ENCODE measurements at places on chromosomes 7 and 10.

- no peak for DNase-seq
These were observed 258.4 kb upstream of the FZD1 start for GRCh38 chr7:91005841-91006240.

DNA sequence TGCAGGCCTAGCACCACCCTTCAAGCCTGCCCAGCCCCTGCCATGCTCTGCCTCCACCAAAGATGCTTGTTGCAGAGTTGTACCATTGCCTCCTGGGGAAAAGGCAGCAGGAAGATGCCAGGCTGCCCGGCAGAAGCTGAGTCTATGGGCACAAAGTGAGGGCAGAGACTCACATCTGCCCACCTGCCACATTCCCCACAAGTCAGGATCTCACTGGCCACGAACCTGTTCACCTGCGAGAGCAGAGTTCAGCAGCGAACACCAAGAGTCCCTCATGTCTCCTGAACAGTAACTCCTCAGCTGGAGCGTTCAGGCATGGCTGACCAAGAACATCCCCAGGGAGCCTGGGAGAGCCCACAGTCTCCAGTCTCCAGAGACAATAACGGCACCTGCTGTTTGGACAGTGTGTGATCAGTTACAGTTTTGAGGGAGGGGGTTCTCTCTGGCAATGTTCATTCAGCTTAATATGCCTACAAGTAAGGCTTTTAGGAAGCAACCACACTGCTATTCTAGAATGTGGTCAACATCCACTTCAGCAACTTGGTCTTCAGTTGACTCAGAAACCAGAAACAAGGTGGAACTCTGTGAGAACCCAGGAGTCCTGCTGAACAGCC lies 78.5 kb downstream of the GRID1 start:
- no peak for DNase-seq

DNA sequence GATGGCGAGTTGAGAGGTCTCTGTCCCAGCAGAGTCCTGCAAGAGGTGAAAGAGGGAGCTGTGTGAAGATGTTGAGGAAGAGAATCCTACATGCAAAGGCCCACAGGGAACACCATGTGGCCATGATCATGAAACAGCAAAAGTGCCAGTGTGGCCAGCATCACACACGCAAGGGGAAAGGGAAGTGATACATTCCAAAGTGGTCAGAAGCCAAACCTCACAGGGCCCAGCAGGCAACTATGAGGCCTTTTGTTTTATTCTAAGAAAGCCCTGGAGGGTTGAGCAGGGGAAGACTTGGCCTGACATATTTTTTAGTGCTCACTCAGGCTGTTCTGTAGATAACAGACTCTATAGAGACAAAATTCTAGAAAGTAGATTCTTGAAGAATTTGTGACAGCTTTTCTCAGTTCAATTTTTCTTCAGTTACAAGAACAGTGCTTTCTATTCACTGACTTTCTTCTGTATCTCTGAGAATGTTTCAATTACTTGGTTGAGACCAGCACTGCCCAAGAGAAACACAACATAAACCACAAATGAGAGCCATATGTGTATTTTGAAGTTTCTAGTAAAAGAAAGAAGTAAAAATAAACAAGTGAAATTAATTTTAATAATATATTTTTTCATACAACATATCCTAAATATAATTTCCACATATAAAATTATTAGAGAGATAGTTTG lies 82.3 kb downstream of the HTR7 start:
- DNase-seq = no peak

- no peak for DNase-seq
These were observed 27.8 kb downstream of the MRC1 start for GRCh38 chr10:17836942-17837341.

DNA sequence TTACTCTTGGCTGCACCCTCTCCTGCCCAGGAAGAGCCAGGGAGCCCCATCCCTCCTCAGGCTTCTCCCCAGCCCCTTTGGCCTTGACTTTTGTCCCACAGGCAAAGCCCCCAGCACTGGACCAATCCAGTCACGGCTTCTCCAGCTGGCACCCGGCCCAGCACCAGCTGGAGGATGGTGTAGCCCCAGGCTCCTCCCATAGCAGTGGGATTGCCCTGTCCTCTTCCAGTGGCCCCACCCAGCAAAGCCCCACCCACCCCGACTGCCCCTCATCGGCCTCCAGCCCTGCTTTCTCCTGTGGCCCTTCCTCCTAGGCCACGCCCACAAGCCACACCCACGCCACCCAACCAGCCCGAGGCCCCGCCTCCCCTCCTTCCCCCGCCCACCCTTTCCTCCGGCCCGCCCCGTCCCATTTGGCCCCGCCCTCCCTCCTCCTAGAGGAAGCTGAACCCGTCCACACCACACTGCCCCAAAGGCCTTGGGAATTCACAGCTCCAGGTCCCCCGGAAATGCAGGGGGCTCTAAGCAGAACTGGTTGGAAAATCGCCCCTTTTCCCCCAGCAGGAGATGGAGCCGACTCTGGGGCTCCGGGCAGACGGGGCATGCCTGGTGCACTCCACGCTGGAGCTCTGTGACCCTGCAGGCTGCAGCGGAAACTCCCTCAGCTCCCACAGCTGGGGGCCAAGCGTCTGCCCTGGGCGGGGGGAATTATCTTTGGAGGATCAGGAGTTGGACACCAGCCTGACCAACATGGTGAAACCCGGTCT lies 25.2 kb downstream of the GET4 start:
- DNase-seq = peak; percentile 55

- DNase-seq = no peak
These were observed 28.9 kb downstream of the LRRC27 start for GRCh38 chr10:132360766-132361447.

- DNase-seq = no peak
These were observed 116.3 kb downstream of the MLLT10 start for GRCh38 chr10:21650353-21650752.

DNA sequence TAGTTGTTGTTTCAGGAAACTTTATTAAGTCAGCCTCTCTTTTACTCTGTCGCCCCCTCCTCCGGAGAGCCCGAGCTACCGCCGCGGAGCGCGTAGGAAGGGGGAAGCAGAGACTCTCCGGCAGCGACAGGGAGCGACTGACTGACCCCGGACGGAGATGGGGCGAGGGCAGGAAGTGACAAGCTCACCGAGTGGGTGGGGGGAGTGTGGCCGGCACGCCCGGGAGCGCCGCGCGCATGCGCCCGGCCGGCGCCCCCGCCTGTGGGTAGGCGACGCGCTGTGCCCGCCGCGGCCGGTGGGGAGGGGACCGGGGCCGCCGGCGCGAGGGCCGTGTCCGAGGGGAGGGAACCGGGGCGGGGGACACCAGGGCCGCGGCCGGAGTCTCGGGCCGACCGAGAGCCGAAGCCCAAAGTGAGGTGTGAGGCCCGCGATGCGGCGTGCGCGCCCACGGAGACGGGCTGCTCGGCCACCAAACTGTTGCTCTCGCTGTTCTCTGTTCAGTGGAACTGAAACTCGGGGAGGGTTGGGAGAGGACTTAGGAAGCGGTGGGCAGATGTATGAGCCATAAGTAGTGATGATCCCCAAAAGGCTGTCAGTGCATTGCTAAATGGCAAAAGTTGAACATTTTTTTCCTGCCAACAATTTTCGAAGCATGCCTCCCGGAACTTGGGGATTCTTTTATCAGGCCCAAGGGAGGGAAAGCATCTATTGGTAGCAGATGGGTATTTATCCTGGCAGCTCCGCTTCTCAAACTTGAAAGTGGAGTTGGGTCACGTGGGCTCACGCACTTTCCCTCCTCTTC lies at the start of gene ZNF800:
Gene ZNF800, minus strand, starts transcription at position 143 of the 802 bp plus-strand sequence. CDS start 1,151 bp downstream, outside the sequence.
- peak; percentile 57 for DNase-seq

- DNase-seq = no peak
These were observed 53.3 kb downstream of the ZNF680 start for GRCh38 chr7:64509583-64509982.

DNA sequence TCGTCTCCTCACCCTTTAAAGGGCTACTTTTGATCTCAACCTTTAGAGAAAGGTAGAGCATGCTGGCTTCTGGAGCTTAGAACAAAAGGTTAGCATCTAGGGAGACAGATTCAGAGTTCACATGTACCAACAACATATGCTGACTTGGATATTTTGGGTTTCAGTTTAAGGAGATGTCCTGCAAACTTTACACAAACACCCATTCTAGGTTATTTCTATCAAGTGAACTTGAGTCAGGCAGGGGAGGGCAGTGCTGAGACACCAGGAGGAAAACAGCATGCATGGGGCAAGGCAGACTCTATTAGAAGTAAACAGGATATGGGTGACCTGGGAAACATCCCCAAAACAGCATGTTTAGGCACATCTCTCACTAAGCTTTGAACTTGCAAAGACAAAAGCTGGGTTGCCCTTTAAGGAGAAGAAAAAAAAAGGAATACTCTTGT lies 43.8 kb downstream of the ARL4A start:
- DNase-seq = no peak

GRCh38 chr10:78751716-78752115 lies 317.1 kb upstream of the ZMIZ1 start:
- no peak for DNase-seq

GRCh38 chr10:33341637-33342036 lies 7.2 kb upstream of the NRP1 start:
- no peak for DNase-seq

GRCh38 chr10:13528123-13528874 lies 515 bp downstream of the BEND7 start:
- DNase-seq = no peak

DNA sequence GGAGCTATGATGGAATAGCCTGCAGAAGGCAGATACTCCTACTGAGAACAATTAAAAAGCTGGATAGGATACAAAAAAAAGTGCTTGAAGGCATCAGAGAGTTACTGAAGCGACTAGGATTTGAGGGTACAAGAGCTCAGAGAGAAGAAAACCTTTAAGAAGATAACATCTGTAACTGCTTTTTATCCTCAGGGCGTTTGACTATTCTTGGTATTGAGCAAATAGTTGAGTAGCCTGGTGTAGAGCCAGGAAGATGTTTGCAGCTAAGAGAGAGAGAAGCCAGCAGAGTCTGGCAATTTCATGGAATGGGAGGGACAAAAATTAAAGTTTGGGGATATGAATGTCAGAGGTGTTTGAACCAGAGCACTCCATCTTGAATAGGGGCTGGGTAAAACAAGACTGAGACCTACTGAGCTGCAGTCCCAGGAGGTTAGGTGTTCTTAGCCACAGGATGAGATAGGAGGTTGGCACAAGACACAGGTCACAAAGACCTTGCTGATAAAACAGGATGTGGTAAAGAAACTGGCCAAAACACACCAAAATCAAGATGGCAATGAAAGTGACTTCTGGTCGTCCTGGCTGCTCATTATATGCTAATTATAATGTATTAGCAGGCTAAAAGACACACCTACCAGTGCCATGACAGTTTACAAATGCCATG lies 428.8 kb downstream of the SH2D4B start:
- no peak for DNase-seq

GRCh38 chr10:11068861-11069633 lies 51.4 kb downstream of the CELF2 start:
- DNase-seq = no peak

DNA sequence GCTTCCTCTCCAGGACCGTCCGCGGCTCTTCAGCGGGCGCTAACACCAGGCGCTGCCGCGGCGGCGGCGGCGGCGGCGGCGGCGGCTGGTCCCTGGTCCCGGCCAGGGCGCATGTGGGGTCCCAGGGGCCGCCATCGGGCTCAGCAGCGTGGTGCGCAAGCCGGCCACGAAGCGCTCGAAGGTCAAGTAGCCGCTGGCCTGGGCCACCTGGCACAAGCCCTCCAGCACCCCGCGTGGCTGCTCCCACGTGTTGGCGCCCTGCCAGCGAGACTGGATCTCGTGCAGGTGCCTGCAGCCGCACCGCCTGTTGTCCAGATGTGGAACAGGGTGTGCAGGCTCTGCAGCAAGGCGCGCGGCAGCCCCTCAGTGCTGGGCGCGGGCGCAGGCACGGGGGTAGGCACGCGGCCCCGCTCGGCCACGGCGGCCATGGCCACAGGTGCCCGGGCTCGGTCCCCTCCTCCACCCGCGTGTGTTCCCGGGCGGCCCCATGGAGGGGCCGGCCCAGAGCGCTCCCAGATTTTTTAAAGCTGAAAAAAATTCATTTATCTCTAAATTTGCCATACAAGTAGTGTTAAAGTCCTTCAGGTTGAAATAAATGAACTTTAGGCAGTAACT lies 884.2 kb upstream of the ZNF722 start:
- DNase-seq = no peak

DNA sequence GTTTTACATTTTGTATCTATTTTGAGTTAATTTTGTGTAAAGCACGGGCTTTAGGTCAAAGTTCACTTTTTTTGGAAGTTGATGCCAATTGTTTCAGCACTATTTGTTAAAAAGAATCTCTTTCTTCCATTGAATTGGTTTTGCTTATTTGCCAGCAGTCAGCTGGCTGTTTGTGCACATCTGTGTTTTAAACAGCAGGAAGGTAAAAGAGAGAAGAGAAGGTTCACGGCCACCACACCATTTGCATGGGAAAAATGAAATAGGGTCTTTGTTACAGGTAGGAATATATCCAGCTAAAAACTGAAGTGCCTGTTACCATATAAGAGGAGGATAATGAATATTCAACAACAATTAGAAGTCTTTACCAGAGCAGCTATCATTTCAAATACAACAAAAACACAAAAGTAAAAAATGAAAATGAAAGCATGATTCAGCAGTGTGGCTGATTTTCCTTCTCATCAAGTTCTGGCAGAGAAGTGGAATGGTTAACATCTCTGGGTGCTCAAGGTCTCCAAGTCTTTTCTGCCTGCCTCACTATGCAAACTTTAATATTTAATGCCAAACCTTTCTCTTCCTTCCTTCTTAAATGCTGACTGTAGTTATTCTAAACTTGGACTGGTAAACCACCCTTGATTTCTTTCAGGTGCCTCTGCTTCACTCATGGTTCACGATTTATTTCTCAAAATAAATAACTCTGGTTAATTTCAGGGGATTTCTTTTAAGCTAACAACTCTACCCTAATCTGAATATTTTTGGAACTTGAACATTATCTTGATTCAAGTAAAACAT lies 841.5 kb downstream of the GRM8 start:
- DNase-seq = no peak

GRCh38 chr10:92291921-92292845 lies 1.2 kb downstream of the MARCHF5 start:
- DNase-seq = no peak

GRCh38 chr7:139820089-139820488 lies 9.0 kb upstream of the TBXAS1 start:
- no peak for DNase-seq

- DNase-seq = no peak
These were observed 87.0 kb downstream of the RAPGEF5 start for GRCh38 chr7:22269963-22270362.

DNA sequence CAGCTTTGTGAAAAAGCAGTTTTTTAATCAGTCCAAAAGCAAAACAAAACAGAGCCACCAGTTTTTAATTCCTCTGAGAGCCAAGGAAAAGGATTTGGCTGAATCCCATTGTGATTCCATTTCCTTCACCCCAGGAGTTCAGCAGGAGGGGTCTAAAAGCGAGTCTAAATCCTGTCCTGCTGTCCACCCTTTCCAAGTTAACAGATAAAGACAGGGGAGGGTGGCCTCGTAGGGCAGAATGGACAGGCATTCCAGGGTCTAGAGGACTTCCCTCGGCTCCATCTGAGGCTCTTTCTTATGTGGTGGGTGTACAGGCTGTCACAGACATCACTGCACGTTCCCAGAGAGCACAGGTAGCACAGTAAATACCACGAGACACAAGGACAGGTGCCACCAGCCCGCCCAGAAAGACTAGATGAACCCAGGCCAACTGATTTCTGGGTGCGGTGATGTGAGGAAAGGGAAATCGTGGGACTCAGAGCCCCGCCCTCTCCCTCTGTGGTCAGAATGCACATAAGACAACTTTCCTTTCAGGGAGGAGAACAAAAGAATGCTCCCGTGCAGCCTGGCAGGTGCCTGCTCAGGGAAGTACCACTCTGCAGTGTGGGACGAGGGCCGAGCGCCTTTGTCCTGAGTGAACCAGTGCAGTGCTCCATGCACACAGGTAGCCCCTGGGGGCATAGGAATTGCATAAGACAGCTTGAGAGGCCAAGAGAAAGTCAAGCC lies 119.7 kb downstream of the ABLIM1 start:
- no peak for DNase-seq

- no peak for DNase-seq
These were observed 200.9 kb downstream of the CREB5 start for GRCh38 chr7:28613262-28613661.
